ENCODE measurements at places on chromosomes 11 and 22. TPM values are rescaled to one million over a fixed set of nuclear protein-coding genes. Genes with fewer than 3 reads are reported as not detected.
A peak's percentile ranks its signal among the peaks of the same experiment; 100 is the strongest.

- DNase-seq: no peak
Measured at GRCh38 chr11:17313349-17314231, 37.1 kb downstream of the NUCB2 start.

DNA sequence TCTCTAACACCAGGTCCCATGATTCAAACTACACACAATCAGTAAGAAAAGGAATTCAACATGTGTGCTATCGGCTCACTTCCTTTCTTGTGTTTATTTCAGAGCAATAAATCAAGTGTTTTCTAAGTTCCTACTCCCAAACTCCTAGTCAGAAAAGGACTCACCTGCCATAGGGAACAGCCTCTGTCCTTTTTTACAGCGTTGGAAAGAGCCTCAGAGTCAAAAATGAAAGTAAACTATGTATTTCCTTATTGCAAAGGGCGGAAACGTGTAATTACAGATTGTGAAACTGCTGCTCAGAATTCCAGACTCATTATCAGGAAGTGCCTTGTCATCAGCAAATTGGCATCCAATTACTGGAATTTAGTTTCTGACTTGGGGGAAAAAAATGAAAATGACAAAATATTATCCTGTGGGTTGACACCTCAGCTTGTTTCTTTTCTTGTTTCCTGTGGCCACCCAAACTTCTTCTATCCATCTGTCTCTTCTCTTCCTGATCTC is at the start of gene CASP4:
Gene CASP4, minus strand, starts transcription at position 220 of the 501 bp plus-strand sequence. Its CDS starts 49 bp downstream, at position 171.
- peak; percentile 55 for DNase-seq

- DNase-seq: no peak
Measured at GRCh38 chr11:2980168-2980840, 11.8 kb downstream of the NAP1L4 start.

DNA sequence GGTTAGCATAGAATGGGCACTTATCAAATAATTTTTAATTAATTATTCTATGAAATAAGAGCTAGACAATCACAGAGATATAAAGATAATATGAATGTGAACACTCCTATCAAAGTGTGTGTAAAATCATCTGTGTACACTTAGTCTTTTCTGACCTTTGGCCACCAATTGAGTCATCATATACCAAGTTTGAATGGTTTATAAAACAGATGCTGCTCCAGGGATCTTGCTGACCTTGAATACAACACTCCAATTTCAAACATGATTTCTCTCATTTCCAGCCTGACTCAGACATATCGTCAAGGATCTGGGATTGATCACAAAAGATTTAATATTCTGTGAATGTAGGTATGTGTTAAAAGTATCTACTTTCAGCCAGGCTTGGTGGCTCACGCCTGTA is 2.9 kb upstream of the OR51V1 start:
- no peak for DNase-seq

DNA sequence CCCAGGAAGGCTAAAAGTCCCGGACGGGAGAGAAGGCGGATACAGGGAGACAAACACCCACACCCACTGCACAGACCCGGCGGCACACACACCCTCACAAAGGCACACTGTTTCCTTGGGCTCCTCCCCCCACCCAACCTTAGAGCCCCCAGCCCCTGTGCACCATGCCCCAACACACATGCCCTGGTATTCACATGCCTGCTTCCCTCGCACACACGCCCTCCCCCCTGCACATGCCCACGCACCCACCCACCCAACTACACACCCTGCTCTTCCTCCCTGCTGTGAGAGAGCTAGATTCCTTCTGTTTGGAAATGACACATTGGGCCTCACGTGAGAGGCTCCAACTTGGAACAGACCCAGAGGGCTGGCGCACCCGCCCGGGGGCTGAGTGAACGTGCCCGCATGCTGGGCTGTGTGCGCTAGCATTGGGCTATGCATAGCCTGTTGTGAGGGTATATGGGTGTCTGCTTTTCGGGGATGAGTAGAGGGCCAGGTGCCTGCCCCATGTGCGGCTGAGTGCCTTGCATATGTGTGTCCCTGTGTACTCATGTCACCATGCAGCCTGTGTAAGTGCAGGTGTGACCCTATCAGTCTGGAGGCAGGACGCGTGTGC is 518 bp upstream of the CHRM1 start:
- DNase-seq: no peak

DNA sequence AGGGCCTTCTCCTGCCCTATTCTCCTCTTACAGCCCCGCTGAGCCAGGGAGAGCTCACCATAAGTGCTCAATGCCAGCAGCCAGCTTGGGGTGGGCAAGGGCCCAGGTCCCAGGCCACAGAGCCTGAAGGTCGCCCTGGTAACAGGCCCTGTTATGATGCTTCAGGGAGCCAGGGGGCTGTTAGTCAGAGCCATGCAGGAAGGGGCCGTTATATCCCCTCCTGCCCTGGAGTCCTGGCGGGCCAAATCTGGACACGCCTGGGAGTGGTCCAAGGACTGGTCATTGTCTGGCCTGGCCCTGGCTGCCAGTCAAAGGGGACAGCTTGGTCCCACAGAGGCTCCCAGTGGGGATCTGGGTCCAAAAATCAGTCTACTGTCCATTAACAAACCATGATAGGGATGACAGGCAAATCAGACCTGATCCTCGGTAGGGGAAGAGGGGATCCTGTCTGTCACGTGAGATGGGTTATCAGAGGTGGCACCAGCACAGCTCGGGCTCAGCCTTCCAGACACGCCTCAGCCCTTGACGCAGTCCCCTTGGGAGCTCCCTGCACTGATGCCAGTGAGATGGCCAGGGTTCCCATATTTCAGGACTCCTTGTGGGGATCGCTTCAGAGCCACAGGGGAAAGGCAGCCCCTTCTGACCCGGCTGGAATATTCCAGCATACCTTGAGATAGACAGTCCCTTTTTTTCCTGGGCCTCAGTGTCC is 55.9 kb downstream of the LRRC32 start:
- no peak for DNase-seq

DNA sequence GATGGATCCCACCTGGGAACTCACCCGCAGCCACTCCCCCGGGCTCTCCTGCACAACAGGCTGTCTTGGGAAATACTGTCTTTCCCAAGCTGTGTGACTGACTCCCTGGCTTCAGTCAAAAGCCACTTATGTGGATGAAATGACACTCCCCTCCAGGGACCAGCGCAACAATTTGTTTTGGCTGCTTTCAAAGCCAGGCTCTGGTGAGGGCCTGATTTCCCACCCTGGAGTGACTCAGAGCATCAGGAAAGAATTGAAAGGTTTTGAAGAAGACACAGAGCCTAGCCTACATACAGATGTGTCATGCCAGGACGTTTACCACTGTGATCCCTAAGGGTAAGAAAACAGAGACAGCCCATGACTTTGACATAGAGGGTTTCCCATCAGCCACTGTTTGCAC is 550.5 kb downstream of the MIAT start:
- no peak for DNase-seq

GRCh38 chr11:64090806-64091516 is 55.2 kb downstream of the FLRT1 start:
- no peak for DNase-seq

GRCh38 chr11:88105526-88105925 is 69.7 kb downstream of the RAB38 start:
- no peak for DNase-seq

- DNase-seq: no peak
Measured at GRCh38 chr22:44505796-44506354, 7.8 kb upstream of the RTL6 start.

GRCh38 chr11:102214623-102215022 is 102.7 kb upstream of the BIRC3 start:
- no peak for DNase-seq

- DNase-seq: no peak
Measured at GRCh38 chr11:117492578-117493251, 165.1 kb downstream of the CEP164 start.

GRCh38 chr11:9639099-9639498 is 24.8 kb upstream of the SWAP70 start:
- no peak for DNase-seq

DNA sequence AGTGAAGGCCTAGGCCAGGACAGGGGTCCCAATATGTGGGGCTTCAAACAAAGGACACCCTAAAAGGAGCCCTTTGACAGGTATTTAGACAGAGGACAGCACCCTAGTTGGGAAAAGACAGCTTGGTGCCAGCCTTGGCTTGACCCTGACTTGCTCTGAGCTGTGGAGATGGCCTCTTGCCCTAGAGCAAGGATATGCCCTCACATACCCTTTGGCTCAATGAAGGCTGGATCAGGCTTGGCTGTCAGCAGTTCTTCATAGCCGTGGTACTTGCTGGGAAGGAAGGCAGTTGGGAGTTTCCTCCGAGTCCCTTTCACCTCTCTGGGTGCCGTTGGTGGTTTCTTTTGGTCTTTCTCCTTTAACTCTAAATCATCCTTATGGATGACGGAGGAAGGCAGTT is 96.2 kb downstream of the RNF169 start:
- no peak for DNase-seq

DNA sequence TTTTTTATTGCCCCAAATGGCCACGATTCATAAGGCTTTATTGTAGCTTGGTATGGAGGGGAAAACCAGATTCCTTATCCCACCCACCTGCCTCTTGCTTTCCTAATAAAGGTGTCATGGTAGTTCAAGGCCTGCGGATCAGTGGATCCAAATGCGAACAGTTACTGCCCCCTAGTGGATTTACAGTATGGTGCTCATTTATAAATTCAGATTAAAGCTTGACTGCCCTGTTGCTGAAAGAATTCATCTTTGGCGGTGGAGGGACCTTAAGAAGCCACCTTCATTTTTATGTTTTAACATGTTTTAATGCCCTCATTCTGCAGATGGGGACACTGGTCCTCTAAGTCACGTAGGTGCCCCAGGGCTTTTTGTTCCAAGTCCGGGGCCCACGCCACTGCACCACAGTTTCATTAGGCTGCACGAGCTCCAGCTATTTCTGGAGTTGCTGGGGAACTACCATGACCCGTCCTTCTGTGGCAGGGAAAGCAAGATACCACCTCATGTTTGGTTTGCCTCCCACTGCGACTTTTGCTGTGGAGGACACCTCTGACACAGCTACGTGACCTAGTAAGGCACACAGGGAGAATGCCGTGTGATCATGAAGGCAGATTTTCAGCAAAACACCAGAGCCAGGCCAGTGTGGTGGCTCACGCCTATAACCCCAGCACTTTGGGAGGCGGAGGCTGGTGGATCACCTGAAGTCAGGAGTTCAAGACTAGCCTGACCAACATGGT is 15.6 kb upstream of the INCENP start:
- DNase-seq: peak; percentile 21

GRCh38 chr11:6598555-6598954 is 4.9 kb downstream of the RRP8 start:
- no peak for DNase-seq

- no peak for DNase-seq
Measured at GRCh38 chr11:96228910-96229309, 114.1 kb downstream of the MAML2 start.

GRCh38 chr11:30815619-30816018 is 229.5 kb upstream of the MPPED2 start:
- no peak for DNase-seq

GRCh38 chr11:96595011-96595410 is 205.2 kb downstream of the JRKL start:
- DNase-seq: no peak

- DNase-seq: peak; percentile 79
Measured at GRCh38 chr11:78045851-78046485, 17.7 kb upstream of the THRSP start.

DNA sequence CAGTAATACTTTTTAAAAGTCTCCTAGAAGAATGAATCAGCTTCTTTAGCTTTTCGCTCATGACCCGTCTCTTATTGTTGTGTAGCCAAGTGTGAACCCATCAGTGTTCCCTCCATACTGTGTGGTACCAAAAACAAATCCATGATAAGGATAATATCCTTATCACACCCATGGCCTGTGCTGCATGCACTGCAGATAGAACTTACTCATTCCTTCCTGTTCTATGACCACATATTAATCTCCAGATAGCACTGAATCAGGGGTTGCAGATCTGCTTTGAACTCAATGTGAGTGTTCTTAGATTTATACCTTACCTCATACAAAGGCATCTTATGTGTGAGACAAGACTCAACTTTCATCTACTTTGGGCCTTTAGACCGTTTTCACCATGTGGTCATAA is 373.4 kb downstream of the JRKL start:
- DNase-seq: no peak

- DNase-seq: no peak
Measured at GRCh38 chr11:117564321-117564720, 232.7 kb downstream of the DSCAML1 start.

DNA sequence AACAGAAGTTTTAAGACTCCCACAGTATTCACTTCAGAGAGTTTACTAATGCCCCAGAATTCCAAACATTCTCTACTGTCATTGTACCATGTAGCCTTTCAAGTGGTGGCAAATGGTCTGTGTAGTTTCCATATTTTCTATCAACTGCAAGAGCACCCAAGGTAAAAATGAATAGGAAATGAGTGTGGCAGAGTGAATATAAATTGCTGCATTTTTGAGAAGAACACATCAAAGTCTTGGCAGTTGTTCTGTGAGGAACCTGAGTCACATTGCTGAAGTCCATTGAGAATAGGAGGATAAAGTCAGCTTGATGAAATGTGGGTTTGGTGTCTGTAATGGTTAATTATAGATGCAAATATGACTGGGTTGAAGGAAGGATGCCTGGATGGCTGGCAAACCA is 193.6 kb downstream of the AASDHPPT start:
- no peak for DNase-seq

DNA sequence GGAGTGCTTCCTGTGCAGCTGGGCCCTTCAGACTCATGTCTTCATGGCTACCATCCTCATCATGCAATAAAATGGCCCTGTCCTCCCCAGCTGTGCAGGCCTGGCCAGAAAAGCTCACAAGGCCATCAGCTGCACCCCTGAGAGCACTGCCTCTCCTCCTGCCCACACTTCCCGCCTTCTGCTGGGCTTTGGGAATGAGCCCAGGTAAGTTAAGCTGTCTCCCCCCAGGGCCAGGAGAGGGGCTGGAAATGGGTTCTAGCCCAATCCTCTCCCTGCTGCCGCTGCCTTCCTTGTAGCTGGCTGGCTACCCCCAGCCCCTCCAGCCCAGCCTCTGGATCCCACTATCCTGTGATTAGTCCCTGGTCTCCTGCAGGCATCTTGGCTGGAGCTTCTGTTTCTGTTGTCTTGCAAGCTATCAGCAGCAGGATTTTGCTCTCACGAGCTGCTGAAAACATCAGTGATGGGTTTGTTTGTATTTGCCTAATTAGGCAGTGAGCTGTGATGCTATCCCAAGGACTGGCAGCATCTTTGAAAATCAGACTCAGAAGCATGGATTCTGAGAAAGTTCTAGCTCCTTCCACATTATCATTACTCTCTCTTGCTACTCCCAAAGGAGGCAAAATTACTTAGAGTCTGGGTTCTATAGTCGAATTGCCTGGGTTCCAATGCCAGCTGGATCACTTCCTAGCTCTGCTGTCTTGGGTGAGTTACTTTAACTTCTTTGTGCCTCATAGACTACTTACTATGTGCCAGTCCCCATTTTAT is 168.1 kb downstream of the ST3GAL4 start:
- DNase-seq: no peak

GRCh38 chr11:8066036-8066910 is 14.7 kb upstream of the TUB start:
- DNase-seq: no peak

- no peak for DNase-seq
Measured at GRCh38 chr11:43955381-43956118, 13.1 kb downstream of the C11orf96 start.

Gene PDE3B
- total RNA-seq: 47.0 TPM

Gene APOBEC3B
- 7.3 TPM for total RNA-seq

Gene ZBTB3
- total RNA-seq: 9.4 TPM

Gene PI4KA
- 65.5 TPM for total RNA-seq

Gene BCO2
- total RNA-seq: 1.1 TPM

Gene NLRP6
- total RNA-seq: 3.6 TPM

Gene CHRNA10
- 1.1 TPM for total RNA-seq

Gene LUZP2
- not detected for total RNA-seq

Gene SLC17A6
- total RNA-seq: not detected
